Muscle of arm (tissue), 14 donors: ENCODE measurements at places on chromosomes 11 and 22. TPM values are rescaled to one million over a fixed set of nuclear protein-coding genes. Genes with fewer than 3 reads are reported as not detected.

GRCh38 chr11:45801723-45802315 lies 3.1 kb upstream of the SLC35C1 start:
- no peak for DNase-seq

- DNase-seq, result no peak
Observed at GRCh38 chr11:19980957-19981669, 179.2 kb downstream of the DBX1 start.

TRIM6 gene
- 1.3 TPM for polyA plus RNA-seq

NTM gene
- 22.3 TPM for polyA plus RNA-seq

SERPING1 gene
- 90.7 TPM for polyA plus RNA-seq

MMP8 gene
- polyA plus RNA-seq, result not detected
